ENCODE measurements at places on chromosomes 11 and 22.

GRCh38 chr11:20474882-20475517 lies 87.5 kb downstream of the PRMT3 start:
- DNase-seq = no peak

DNA sequence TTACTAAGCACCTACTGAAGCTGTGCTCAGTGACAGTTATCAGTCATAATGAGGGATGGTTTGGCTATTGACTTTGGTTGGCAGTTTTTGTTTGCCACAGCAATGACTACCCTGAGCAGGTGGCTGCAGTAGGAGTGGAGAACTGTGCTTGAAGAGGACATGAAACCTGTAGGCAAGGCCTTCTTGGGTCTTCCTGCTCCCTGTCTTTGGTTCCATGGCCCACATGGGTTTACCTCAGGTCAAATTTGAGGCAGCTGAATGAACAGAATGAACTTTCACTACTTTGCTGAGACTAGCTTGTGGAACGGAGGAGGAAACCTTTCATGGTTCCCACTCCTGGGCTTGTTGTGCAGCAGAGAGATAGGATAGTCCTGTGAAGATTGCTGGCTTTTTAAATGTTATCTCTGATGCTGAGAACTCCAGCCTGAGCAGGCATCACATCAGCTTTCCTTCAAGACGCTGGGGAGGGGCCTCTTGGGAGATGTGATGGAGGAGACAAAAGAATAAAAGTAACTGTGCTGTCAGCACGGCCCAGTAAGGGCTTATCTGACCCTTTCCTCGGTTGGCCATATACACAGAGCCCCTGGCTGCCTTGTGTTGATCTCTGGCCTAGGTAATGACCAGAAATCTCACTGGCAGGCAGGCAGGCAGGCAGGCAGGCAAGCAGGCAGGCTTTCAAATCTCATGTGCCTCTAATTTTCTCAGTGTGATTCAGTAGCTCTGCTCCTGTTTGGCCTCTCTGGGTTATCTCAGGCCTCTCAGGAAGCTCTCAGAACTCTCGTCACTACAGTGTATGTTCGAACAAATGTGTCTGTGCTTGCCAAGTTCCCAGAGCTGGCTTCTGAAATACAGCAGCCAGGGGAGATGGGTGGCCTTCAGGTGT lies 12.0 kb downstream of the STIM1 start:
- DNase-seq = no peak

DNA sequence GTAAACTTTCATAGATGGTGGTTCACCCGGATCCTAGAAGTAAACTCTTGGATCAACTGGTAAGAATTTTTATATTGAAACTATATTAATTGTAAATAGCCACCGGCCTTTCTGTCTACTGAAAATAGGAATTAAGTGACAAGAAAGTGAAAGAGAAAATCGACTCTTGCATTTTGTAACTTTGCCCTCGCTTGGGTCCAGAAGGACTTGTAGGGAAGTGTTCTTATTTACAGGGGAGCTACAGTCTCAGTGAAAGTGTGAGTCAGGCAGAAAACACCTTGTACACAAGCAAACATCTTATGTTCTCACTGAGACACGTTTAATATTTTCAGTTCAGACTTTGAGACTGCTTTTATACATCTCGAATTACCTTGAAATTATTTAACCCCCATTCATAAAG lies 238.9 kb downstream of the BLID start:
- DNase-seq = no peak

GRCh38 chr11:102527684-102528083 lies 2.9 kb downstream of the MMP7 start:
- DNase-seq = no peak

DNA sequence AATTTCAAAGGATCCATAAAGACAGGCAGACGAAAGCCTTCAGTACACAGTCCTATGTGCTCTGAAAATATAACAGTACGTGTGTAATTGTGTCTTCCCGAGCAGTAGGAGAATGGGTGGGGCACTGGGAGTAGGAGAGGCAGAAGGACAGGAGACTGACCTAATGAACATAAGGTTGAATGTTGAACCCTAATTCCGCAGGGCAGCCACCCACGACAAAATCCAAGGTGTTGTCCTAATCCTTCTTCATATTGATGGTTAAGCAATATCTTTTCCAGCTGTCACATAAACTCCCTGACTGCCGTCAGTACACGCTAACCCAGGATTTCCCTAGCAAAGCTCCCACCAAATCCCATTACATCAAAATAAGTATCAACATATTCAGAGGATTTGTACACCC lies 34.5 kb downstream of the SPATA19 start:
- DNase-seq = no peak

- DNase-seq = no peak
Measured at GRCh38 chr22:38443628-38444521, 11.1 kb downstream of the KCNJ4 start.
